Tongue (tissue), 3 donors: ENCODE measurements at places on chromosomes 6 and 20.

GRCh38 chr6:13286181-13286580, 42.2 kb downstream of the TBC1D7 start:
- no peak for DNase-seq

- no peak for DNase-seq
Observed at GRCh38 chr6:166592821-166593220, 6.3 kb upstream of the RAMACL start.

GRCh38 chr6:75735491-75736186, 13.4 kb upstream of the MYO6 start:
- DNase-seq = no peak

- no peak for DNase-seq
Observed at GRCh38 chr20:14996883-14997672, 659.7 kb upstream of the FLRT3 start.

DNA sequence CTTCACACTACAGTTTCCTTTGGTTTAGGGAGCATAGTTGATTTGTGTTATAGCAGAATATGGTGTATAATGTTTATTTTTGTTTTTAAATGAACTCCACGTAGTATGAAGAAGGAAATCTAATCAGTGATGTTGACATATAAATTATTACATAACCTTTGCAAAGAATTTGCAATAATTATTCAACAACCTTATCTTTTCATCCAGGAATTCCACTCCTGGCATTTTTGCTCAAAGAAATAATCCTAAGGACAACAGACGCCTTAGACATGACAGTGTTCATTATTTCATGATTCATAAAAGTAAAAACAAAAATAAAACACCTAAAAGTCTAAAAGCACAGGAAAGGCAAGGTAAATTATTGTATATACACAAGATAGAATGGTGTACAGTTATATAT, 229.2 kb downstream of the EPM2A start:
- DNase-seq = no peak

DNA sequence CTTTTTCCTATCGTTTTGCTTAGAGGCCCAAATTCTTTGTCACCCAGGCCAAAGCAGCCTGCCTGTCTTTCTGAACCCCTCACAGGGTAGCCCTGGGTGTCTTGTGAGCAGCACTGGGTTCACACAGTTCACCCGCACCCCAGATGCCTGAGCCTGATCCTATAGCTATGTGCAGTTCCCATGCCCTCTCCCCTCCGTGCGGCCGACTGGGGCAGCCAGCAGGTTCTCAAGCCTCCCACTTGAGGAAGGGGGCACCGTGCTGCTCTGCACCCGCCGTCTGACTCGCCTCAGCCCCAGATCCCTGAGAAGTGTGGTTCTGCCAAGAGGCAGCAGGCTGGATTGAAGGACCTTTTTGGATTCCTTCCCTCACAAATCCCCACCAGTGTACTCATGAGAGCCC, 89.0 kb downstream of the PSMB1 start:
- no peak for DNase-seq

DNA sequence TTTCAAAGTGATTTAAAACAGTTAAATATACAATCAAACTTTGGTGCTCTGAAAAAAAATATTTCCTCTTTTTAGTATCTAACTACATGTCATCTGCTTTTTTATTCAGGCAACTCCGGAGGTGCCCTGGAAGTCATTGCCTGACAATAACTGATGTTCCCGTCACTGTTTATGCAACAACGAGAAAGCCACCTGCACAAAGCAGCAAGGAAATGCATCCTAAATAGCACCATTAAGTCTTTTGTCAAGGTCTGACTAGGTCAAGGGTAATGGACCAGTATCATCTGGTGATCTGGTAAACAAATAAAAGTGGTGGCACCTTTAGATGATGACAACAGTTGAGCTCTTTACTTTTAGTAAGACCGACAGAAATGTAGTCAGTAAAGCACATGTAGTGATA, 13.2 kb downstream of the FAM229B start:
- DNase-seq = no peak

- no peak for DNase-seq
Observed at GRCh38 chr6:44701637-44702101, 314.2 kb downstream of the CDC5L start.

GRCh38 chr6:105675715-105676397, 273.0 kb upstream of the PREP start:
- DNase-seq = no peak
